Small intestine (tissue), 16 donors: ENCODE measurements at places on chromosomes 2 and 18. TPM values are rescaled to one million over a fixed set of nuclear protein-coding genes. Genes with fewer than 3 reads are reported as not detected.
A peak's percentile ranks its signal among the peaks of the same experiment; 100 is the strongest.

TUBA3D gene
- polyA plus RNA-seq, result 0.04 TPM

GPR148 gene
- not detected for polyA plus RNA-seq

SCN3A gene
- polyA plus RNA-seq, result 0.60 TPM

SLC8A1 gene
- polyA plus RNA-seq, result 5.6 TPM

PDE1A gene
- 3.6 TPM for polyA plus RNA-seq

DNA sequence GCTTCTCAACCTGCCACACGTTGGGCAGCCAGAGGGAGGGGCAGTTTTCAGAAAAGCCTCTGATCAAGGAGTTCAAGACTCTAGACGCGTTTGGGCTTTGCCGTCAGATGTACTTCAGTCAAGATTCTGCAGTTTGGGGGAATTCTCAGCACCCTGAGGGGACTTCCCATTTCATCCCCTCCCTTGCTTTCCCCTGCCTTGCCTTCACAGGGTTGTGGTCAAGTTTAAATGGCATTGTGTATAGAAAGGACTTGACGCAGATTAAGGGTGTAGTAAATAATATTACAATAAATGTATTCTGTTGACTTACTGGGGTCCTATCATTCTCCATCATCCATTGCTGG, 198.3 kb upstream of the NABP1 start:
- no peak overlapping the region for H3K4me3 ChIP-seq
- peaks cover 6% of the 10 kb centered on the region for H3K4me1 ChIP-seq
- DNase-seq, result no peak

GRCh38 chr2:50838316-50838715, 193.6 kb downstream of the NRXN1 start:
- H3K4me3 ChIP-seq, result no peak overlapping the region
- no peaks in the 10 kb centered on the region for H3K36me3 ChIP-seq
- H3K27ac ChIP-seq, result no peak overlapping the region
- no peak for DNase-seq
- no peaks in the 10 kb centered on the region for H3K27me3 ChIP-seq
- H3K4me1 ChIP-seq, result no peaks in the 10 kb centered on the region

GRCh38 chr18:73881396-73881917, 266.2 kb downstream of the FBXO15 start:
- no peaks in the 10 kb centered on the region for H3K36me3 ChIP-seq
- H3K27me3 ChIP-seq, result no peaks in the 10 kb centered on the region
- no peaks in the 10 kb centered on the region for H3K4me1 ChIP-seq
- no peak overlapping the region for H3K4me3 ChIP-seq
- H3K27ac ChIP-seq, result no peak overlapping the region

DNA sequence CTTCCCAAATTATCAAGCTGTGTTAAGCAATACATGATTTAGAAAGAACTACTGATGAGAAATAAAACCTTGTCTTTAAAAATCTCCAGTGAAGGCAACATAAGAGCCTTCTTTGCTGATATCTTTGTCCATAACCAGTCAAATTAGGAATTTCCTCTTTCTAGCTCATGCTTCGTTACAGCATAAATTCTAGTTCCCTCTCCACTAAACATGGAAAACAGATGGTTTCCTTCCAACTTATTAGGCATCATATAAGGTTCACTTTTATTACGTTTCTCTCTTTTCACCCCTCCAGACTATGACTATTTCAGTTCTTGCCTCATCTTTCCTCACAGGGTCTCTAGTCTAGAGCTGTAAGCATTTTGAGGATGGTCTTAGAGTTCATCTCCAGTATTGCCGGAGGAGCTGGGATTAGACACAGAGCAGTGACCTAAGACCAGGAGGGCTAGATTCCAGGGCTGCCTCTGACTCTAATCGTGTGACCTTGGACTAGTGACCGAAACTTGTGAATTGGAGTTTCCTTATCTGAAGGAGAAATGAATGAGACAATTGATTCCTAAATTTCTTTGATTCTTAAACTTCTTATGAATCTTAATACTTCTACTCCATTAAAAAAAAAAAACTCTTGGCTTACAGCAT, 195.5 kb upstream of the APCDD1 start:
- H3K4me1 ChIP-seq, result no peaks in the 10 kb centered on the region
- no peaks in the 10 kb centered on the region for H3K36me3 ChIP-seq
- no peak overlapping the region for H3K27ac ChIP-seq

DNA sequence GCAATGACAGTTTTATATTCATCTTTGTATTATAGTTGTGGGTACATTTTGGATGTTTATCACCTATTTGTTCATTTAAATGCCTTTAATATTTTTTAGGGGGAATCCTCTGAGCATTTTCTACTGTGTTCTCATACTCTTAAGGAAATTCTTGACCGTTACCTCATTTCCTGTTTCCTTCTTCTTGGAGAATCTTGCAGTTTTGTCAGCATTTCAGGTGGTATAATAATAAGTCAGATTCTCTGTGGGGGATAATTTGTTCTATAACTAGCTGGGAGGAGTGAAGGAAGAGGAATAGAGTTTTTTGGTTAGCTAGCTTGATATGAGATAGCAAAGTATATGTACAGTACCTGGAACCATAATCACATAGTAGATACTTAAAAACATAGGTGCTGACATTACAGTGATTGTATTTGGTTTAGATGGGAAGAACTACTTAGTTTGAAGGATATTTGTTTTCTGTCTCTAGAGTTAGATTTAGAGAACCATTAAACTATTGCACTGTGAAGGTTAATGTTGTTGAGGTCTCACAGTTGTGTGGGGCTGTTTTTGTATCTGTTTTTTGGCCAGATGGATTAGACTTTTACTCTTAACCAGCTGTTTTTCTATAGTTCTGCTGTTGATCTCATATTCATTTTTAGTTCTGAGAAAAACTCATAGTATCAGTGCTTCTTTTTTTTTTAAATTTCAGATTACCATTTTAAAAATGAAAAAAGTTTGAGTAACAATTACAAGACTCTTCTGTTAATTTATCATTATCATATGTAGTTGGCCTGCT, 14.2 kb downstream of the MTX2 start:
- no peak overlapping the region for H3K4me3 ChIP-seq
- no peaks in the 10 kb centered on the region for H3K4me1 ChIP-seq
- no peaks in the 10 kb centered on the region for H3K27me3 ChIP-seq
- H3K27ac ChIP-seq, result no peak overlapping the region

DNA sequence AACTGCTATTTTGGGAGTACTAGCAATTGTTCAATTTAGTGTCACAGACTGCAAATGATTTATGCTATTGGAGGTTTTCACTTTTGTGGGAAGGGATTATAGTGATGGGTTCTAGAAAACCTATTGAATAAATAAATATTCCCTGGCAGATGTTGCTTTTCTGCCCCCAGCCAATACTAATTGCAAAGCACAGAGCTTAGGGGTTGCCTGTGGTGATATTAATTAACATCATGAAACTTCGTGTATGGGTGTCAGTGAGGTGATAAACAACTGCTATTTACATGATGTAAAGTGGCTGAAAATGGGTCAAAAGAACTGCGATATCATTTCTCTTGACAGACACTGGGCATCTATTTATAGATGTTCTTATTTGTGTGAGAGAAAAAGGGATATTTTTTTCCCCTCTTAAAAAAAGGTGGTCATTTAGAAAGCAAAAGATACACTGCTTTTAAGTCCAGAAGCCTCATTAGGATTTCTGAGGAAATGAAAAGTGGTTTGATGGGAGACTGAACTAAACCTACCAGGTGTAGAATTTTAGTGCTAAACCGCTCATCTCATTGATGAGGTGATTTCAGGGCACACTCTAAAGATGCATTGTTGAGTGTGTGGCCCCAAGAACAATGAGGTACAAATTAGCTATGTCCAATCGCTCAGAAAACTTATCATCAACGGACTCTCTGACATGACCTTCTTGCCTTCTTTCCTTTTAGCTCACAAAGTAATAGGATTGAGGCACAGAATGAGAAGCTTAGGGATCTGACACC, 116.7 kb upstream of the CHST9 start:
- no peaks in the 10 kb centered on the region for H3K36me3 ChIP-seq
- no peaks in the 10 kb centered on the region for H3K27me3 ChIP-seq
- no peak overlapping the region for H3K4me3 ChIP-seq
- no peak overlapping the region for H3K27ac ChIP-seq
- no peak for DNase-seq

GRCh38 chr2:10378189-10378588, 69.9 kb downstream of the ODC1 start:
- no peaks in the 10 kb centered on the region for H3K27me3 ChIP-seq
- peaks cover 7% of the 10 kb centered on the region for H3K4me1 ChIP-seq
- DNase-seq, result no peak
- no peak overlapping the region for H3K4me3 ChIP-seq
- H3K27ac ChIP-seq, result no peak overlapping the region
- no peaks in the 10 kb centered on the region for H3K36me3 ChIP-seq

- no peaks in the 10 kb centered on the region for H3K4me1 ChIP-seq
- peak within 1 kb of the TSS; percentile 89 for H3K4me3 ChIP-seq
- H3K36me3 ChIP-seq, result no peaks in the 10 kb centered on the region
- peak within 1 kb of the TSS; percentile 98 for H3K27ac ChIP-seq
- no peaks in the 10 kb centered on the region for H3K27me3 ChIP-seq
Observed at GRCh38 chr18:9614401-9615279, at the start of gene PPP4R1. TSS of gene PPP4R1 (minus strand) at chr18:9614559. CDS start at chr18:9614484, 75 bp downstream.

DNA sequence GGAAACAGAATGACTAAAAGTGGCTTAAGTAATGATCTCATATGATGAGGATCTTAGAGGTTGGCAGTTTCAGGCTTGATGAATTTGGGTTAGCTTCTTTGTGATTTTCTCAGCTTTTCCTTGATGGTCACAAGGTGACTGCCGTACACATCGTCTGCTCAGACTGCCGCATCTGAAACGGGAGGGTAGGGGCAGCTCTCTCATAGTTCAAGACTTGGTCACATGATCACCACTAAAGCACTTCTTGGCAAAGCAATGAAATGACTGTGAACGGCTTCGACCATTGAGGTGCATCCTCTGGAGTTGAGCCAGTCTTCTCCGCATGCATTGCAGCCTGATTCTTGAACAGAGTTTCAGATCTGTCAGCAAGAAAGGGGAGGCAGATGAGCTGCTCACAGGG, 43.8 kb downstream of the LPIN1 start:
- H3K4me1 ChIP-seq, result no peaks in the 10 kb centered on the region
- peaks cover 24% of the 10 kb centered on the region for H3K36me3 ChIP-seq
- no peak for DNase-seq
- no peaks in the 10 kb centered on the region for H3K27me3 ChIP-seq
- H3K27ac ChIP-seq, result no peak overlapping the region

DNA sequence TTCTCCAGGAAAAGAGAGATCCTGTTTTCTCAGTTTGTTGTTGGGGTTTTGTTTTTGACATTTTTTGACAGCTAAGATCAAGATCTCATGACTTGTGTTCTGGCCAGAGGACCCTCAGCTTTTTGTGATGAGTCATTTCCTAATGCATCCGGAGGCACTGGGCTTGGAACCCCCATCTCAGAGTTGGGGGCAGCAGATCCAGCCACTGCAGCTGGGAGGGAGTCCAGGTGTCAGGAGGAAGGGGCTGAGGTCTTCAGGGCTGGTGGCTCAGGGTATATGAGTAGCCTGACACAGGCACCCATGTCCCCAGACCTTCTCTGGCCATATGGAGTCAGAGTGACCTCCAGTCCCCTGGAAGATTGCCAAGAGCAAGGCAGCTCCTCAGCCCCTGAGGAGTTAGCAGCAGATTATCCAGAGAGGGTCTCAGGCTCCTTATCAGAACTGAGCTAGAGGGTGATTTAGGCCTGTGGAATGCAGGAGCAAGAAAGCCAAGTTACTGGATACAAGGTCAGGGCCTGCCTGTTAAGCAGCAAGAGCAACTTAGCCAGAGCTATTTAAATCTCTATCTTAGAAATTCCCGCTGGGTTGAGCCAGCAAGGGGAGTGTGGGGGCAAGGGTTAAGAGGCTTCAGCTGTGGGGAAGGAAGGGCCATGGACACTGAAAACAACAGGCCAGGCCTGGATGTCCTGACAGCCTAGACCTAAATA, 62.4 kb downstream of the TANC1 start:
- H3K36me3 ChIP-seq, result no peaks in the 10 kb centered on the region
- peak overlapping the region; percentile 21 for H3K27ac ChIP-seq
- DNase-seq, result peak; percentile 48
- no peak overlapping the region for H3K4me3 ChIP-seq

- no peak overlapping the region for H3K27ac ChIP-seq
- no peak overlapping the region for H3K4me3 ChIP-seq
- H3K36me3 ChIP-seq, result no peaks in the 10 kb centered on the region
- no peak for DNase-seq
- H3K4me1 ChIP-seq, result no peaks in the 10 kb centered on the region
- no peaks in the 10 kb centered on the region for H3K27me3 ChIP-seq
Observed at GRCh38 chr2:44705876-44706480, 235.5 kb upstream of the SIX3 start.
